ENCODE measurements at places on chromosomes 5 and 9. TPM values are rescaled to one million over a fixed set of nuclear protein-coding genes. Genes with fewer than 3 reads are reported as not detected.

DNA sequence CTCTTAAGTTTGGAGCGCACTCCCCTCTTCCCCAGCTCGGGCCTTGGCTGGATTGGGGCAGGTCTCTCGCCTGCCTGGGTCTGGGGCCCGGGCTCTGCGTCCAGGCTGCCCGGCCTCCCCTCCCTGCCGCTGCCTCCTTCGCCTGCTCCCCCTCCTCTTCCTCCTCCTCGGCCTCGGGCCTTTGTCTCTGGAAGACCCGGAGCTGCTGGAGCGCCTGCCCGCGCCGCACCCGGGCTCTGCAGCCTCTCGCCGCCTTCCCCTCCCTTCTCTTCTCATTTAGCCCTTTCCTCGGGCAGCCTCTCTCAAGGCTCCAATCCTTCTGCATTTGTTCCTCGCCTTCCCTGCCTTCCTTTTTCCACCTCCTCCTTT lies 218.5 kb downstream of the C9orf50 start:
- DNase-seq = no peak

- DNase-seq = no peak
Measured at GRCh38 chr9:111662576-111663300, 1.3 kb downstream of the GNG10 start.

- no peak for DNase-seq
Measured at GRCh38 chr9:4382722-4383317, 83.0 kb upstream of the GLIS3 start.

- no peak for DNase-seq
Measured at GRCh38 chr5:176583076-176583475, 26.9 kb downstream of the GPRIN1 start.

DNA sequence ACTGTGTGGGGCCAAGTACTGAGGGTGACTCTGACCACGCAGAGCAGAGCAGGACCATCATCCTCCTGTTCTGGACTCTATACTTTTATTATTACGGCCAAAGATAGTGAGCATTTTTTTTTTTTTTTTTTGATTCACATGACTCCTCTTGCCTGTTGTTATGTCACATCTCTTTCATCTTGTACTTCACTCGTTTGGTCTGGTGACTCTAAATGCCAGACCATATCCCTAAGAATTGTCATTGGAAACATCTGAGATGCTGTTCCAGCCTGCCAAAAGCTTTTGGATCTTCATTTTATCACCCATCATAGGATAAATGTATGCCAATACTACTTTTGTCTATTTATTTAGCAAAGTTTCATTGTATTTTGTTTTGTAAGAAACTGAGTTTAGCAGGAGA lies 168.2 kb upstream of the RAI14 start:
- no peak for DNase-seq

DNA sequence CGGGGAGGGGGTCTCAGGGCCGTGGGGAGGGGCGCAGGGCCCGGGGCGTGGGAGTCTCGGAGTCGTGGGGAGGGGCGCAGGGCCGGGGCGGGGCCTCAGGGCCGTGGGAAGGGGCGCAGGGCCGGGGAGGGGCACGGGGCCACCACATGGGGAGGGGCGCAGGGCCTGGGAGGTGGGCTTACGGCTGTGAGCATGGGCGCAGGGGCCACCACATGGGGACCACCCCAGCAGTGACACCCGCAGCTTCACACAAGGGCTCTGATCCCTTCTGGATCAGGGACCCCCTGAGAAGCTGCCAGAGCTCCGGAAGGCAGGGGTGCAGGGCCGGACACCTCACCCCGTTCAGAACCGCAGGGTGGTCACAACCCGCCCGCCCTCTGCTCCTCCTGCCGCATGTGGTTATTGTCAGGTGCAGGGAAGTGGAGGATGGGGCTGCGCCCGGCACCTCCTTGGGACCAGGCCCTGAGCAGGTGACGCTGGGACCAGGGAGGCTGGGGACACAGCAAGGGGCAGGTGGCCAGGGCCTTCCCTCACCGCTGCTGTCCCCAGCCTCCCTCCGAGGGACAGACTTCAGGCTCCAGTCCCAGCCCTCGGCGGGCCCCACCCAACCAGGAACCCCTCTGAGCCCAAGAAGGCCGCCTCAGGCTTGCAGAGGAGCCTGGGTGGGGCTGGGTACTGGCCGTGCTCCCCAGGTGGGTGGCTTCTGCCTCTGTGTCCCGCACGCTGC lies 53.7 kb downstream of the EXD3 start:
- no peak for DNase-seq

DNA sequence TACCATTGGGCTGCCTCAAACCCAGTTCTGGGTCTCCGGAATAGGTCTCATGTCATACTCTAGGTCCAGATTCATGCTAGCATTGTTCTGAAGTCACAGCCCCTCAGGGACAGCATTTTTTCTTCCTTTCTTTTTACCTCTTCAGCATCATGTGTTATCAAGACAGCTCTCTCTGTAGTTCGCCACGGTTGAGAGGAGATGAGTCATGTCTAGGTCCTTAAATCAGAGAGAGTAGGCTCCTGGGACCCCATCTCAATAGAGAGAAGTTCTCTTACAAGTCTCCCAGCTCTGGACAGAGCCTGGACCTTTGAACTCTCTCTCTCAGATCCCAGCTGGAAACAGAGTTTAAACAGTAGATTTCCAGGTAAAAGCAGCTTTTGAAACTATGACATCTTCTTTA lies 332.4 kb upstream of the CD180 start:
- DNase-seq = no peak

GRCh38 chr5:34021334-34021733 lies 13.5 kb upstream of the AMACR start:
- DNase-seq = no peak

DNA sequence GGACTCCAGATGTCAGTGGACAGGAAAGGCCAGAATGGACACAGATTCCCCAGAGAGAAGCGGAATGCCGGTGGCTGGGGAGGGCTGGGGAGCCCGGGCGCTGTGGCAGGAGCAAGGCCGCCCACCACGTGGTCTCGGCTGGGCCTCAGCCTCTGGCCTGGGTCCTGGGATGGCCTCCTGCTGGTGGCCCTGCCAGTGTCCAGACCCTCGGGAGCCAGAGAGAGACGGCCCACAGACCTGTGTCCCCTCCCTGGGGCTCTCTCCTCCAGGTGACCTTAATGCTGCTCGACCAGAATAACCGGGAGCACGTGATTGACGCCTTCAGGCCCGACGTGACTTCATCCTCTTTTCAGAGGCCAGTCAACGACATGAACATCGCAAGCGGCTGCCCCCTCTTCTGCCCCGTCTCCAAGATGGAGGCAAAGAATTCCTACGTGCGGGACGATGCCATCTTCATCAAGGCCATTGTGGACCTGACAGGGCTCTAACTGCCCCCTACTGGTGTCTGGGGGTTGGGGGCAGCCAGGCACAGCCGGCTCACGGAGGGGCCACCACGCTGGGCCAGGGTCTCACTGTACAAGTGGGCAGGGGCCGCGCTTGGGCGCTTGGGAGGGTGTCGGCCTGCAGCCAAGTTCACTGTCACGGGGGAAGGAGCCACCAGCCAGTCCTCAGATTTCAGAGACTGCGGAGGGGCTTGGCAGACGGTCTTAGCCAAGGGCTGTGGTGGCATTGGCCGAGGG lies 19.0 kb downstream of the FBXW5 start:
- DNase-seq = no peak

DNA sequence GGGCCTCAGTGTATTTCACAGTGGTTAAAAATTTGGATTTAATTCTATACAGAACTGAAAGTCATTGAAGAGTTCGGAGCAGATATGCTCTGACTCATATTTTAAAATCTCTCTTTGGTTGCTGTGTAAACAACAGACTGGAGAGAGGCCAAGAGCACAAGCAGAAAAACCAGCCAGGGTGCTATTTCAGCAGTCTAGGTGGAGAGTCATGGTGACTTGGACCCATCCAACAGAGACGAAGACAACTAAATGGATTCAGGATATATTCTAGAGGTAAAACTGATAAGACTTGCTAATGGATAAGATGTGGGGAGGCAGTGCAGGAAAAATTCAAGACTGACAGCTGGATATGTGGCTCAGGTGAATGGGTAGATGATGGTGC lies 168.9 kb downstream of the MAPKAP1 start:
- no peak for DNase-seq

Gene ADAMTS12
- total RNA-seq = 7.8 TPM

DNA sequence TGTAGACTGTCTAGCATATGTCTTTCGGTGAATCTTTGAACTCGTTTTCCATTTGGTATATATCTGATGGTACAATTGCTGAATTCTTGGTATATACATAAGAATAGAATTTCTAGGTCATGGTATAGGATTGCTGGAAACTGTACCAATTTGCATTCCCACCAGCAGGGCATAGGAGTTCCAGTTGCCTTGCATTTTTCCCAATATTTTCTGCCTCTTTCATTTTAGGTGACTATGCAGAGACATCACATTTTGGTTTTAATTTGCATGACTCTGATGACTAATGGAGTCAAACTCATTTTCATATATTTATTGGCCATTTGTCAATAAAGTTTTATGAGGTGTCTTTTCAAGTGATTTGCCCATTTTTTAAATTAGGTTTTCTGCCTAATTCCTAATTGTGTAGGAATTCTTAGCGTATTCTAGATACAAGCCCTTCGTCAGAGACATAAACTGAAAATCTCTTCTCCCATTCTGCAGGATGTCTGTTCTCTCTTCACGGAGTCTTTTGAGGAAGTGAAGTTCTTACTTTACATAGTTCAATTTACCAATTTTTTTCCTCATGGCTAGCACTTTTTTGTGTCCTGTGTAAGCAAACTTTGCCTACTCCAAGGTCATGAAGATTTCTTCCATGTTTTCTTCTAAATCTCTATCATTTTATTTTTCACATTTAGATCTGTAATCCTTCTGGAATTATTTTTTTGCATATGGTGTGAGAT lies 28.9 kb upstream of the PDCD1LG2 start:
- DNase-seq = no peak

- no peak for DNase-seq
Measured at GRCh38 chr5:68476854-68477253, 261.3 kb downstream of the PIK3R1 start.

Gene TAF11L5
- not detected for total RNA-seq

GRCh38 chr9:133276923-133277322 lies 1.9 kb upstream of the ABO start:
- DNase-seq = no peak

DNA sequence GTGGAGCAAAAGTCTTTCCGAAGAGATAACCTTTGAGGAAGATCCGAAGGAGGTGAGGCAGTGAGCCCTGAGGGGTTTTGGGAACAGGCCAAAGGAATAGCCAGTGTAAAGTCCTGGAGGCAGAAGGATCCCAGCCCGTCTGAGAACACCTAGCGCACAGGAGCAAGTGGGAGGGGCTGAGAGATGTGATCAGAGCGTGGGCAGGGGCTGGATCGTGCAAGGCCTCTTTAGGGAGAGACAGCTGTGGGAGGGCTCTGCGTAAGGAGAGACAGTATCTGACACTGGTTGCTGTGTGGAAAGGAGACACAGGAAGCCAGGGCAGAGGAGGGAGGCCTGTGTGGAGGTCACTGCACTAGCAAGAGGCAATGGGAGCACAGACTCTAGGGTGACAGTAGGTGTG lies 68.2 kb downstream of the BARX1 start:
- no peak for DNase-seq

GRCh38 chr5:108561416-108562204 lies 179.7 kb upstream of the FBXL17 start:
- no peak for DNase-seq

- DNase-seq = no peak
Measured at GRCh38 chr9:22079873-22080341, 70.8 kb upstream of the CDKN2B start.

DNA sequence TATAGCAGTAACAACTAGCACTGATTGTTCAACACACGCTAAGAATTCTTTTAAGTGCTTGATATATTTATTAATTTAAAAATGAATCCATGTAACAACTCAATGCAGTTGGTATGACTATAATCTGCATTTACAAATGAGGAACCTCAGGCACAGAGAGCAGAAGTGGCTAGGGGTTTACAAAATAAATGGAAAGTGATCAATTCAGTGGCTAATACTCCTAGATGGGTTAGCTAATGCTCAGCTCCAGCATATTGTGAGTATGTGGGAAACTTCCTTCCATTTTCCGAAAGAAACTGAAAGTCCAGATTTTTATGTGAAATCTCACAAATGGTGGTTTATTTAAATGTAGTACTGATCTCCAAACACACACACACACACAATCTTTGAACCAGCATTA lies 128.0 kb downstream of the RFX3 start:
- DNase-seq = no peak

All from progenitor cell of endocrine pancreas (in vitro differentiated cells).